ENCODE measurements at places on chromosomes 1 and 21.

GRCh38 chr1:11283151-11283550 lies 10.2 kb downstream of the UBIAD1 start:
- no peak for DNase-seq

- DNase-seq, result no peak
Observed at GRCh38 chr1:245301921-245302320, 147.1 kb downstream of the KIF26B start.

DNA sequence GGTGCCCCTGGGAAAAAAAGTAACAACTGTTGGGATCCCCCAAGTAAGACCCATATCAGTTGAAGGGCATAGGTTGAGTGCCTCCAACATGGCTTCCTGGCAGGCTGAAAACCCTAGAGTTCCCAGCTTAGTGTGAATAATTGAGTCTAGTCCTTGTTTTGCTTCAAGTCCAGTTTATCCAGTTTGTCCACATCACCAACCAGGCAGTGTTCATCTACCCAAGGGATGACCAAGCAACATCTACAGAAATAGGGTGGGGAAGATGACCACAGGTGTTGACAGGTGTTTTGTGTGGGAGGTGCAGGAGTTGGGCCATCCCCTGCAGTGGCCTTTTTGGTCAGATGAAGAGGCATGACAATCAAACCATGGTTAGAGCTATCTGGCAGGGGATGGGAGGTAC lies 54.3 kb upstream of the ERO1B start:
- DNase-seq, result no peak

DNA sequence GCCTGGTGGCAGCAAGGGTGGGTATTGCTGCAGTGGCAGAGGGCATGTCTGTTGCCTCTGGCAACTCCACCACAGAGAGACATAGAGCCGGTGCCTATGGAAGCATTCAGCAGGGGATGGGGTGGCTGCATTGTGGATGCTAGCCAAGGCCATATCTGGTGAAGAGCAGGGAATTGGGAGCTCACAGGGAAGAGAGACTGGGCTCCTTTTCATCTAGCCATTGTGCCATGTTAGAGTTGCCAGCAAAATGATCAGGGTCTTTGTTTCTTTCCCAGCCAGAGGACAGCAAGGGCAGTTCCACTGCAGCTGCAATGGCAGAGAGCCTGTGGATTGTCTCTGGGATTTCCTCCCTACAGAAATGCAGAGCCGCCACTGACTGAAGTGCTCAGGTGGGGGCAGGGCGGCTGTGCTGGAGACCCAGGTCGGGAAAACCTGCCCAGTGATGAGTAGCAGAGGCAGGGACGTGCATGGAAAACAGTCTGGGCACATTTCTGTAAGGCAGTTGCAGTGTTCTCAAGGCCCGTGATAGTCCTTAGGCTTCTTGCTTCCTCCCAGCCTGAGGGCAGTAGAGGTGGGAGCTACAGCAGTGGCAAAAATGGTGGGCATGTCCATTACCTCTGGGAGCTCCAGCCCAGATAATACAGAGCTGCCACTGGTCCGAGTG lies 40.2 kb upstream of the CYP4X1 start:
- DNase-seq, result no peak

GRCh38 chr1:181514298-181515290 lies 31.3 kb downstream of the CACNA1E start:
- no peak for DNase-seq

DNA sequence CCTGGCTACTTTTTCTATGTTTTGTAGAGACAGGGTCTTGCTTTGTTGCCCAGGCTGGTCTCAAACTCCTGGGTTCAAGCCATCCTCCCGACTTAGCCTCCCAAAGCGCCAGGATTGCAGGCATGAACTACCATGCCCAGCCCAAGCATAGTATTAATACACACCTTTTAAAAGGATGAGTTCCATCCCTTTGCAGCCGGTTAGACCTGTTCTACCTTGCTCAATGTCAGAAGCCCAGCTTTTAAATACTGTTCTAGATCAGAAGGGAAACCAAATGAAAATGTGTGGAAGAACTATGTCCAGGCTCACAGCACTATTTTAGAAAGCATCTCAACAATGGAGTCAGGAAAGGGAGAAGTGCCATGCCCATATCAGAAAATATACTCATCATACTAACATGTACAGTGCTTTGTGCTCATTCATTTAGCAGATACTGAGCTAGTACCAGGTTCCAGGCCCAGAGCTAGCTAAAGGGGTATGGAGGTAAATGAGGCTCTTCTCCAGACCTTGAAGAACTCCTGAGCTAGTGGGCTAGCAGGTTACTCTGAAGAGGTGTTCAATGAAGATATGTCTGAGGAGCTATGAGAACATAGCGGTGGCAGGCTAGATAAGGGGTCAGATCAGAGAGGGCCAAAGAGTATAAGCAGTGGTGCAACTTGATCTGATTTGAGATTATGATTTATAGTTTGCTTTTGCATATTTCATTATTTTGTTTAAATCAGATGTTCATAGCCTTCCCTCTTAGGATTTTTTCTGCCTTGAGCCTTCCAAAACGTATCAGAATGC lies 78.2 kb downstream of the RNF220 start:
- no peak for DNase-seq

- DNase-seq, result no peak
Observed at GRCh38 chr21:28705616-28706015, 287.1 kb downstream of the LTN1 start.

GRCh38 chr1:76951153-76951552 lies 83.9 kb downstream of the ST6GALNAC5 start:
- DNase-seq, result no peak

DNA sequence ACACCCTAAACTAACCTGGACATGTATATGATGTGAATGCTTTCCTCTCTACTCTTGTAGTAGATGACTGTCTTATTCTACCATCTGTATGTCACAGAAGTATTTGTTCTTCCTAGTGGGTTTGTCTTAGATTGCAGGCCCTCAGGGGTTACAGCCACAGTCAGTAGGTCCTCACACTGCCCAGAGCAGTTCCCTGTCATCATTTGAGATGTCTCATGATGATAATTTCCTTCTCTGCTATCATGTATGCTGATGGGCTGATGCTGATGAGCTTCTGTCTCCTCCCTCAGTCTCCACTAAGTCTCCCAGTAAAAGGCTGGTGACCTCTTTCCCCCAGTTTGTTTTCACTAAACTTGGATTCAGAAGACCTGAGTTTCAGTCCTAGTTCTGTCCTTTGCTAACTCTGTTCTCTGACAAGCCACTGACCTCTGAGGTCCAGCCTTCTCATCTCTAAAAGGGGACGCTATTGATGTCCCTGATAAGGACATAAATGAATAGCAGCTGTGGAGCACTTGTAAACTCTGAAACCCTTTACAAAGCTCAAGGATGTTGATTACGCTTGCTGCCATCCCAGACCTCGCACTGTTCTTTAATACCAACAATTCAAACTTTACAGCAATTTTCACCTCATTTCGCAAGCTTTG lies 3.1 kb upstream of the ETV3 start:
- no peak for DNase-seq

DNA sequence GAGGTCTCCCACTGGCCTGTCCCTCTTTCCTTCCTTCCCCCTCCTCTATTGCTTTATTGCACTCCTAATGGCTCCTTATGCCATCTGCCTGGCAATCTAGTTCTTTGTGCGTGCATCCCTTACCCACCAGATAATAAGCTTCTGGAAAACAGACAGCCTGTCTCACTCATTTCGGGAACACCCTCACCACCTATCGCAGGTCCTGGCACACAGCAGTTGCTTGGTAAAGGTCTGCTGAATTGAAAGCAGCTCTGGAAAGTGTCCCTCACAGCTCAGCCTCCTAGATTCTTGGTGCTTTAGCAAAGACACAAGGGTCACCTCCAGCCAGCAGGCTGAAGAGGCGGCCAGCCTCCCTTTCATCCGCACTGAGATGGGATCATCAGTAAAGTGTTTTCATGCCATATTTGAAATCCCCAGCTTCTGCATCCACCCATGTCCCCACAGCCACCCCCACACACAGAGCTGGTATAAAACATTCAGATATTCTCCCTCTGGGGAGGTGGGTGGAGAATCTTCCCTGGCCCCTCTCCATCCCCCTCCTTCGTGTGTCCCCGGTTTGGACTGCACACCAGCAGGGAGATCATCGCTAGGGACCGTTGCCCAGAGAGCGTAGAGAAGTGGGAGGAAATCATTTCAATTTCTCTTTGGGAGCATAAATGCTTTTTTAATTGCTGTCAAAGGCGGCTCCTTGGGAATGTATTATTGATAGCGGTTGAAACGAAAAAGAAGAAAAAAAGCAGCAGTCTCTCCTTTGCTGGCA lies 29.1 kb upstream of the ATP2B4 start:
- DNase-seq, result no peak

DNA sequence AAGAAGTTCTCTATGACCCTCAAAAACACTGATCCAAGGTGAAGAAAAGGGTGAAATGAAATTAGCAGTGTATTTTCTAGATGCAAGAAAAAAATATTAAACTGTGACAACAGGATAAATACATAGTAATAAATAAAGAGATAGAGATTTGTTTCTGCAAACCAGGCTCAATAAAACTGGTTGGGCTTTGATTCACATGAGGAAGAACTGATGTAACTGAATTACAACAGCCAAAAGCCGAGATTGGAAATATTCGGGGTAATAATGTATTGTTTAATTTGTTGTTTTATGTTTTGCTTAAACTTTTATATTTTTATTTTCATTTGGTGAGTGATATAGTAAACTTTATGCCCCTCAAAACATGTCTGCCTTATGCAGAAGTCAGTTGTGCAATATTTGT lies 285.0 kb downstream of the BRINP3 start:
- DNase-seq, result no peak

DNA sequence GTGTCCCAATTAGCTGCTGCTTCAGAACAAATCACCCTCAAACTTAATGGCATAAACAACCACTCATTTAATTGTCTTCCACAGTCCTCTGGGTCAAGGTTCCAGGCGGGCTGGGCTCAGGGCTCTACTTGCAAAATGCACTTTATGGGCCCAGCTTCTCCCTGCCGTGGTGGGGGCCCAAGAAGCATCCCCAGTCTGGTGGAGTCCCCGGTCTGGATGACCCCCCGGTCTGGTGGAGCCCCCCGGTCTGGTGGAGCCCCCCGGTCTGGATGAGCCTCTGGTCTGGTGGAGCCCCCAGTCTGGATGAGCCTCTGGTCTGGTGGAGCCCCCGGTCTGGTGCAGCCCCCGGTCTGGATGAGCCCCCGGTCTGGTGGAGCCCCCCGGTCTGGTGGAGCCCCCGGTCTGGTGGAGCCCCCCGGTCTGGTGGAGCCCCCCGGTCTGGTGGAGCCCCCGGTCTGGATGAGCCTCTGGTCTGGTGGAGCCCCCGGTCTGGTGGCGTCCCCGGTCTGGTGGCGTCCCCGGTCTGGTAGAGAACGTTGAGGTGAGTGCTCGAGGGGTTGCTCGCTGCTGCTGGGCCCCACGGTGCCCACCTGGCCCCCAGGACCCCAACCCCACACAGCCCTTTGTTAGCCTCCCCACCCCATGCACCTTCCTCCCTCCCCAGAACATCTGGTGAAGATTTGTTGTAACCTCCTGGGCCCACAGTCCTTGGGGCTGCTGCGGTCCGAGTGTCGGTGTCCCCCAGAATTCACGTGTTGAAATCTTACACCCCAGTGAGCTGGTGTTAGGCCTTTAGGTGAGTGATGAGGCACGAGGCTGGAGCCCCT lies 33.8 kb downstream of the POFUT2 start:
- no peak for DNase-seq

- no peak for DNase-seq
Observed at GRCh38 chr1:203769505-203770343, 4.7 kb downstream of the LAX1 start.

DNA sequence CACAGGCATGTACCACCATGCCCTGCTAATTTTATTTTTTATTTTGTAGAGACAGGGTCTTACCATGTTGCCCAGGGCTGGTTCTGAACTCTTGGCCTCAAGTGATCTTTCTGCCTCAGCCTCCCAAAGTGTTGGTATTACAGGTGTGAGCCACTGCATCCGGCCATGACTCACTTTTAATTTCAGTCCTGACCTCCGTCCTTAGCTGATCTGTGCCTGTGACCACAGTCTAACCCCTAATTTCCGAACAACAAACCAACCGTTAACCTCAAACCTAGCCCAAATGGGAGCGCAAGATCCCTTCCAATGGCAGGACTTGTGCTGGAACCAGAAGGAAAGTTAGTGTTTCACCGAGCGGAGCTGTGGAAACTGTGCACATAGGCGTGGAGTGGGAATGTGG lies 29.3 kb upstream of the MAN1C1 start:
- no peak for DNase-seq

DNA sequence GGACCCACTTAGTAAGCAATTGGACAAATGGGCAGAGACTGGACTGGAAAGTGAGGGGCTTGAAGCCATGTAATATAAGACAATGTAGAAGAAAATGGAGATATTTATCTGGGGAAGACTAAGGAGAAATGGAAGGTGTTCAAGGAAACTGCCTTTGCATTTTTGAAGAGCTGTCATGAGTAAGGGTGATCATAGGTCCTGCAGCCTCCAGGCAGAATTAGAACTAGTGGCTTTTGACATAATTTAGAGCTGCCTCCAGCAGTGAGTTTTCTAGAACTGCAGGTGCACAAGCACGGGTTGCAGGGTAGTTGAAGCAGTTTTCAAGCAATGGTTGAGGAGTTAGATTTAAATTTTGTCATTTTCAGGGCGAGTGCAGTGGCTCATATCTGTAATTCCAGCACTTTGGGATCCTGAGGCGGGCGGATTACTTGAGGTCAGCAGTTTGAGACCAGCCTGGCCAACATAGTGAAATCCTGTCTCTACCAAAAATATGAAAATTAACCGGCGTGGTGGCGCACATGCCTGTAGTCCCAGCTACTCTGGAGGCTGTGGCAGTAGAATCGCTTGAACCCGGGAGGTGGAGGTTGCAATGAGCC lies 3.7 kb upstream of the CDC14A start:
- DNase-seq, result no peak

GRCh38 chr1:39501666-39502065 lies 10.2 kb downstream of the BMP8A start:
- DNase-seq, result no peak

GRCh38 chr1:82377201-82377884 lies 576.6 kb downstream of the ADGRL2 start:
- DNase-seq, result no peak

- DNase-seq, result no peak
Observed at GRCh38 chr1:6948416-6948815, 163.2 kb downstream of the CAMTA1 start.

- no peak for DNase-seq
Observed at GRCh38 chr1:150808121-150808520, at the start of gene CTSK. CTSK (minus strand) TSS chr1:150808260; CDS start chr1:150806805, 1,455 bp downstream.

DNA sequence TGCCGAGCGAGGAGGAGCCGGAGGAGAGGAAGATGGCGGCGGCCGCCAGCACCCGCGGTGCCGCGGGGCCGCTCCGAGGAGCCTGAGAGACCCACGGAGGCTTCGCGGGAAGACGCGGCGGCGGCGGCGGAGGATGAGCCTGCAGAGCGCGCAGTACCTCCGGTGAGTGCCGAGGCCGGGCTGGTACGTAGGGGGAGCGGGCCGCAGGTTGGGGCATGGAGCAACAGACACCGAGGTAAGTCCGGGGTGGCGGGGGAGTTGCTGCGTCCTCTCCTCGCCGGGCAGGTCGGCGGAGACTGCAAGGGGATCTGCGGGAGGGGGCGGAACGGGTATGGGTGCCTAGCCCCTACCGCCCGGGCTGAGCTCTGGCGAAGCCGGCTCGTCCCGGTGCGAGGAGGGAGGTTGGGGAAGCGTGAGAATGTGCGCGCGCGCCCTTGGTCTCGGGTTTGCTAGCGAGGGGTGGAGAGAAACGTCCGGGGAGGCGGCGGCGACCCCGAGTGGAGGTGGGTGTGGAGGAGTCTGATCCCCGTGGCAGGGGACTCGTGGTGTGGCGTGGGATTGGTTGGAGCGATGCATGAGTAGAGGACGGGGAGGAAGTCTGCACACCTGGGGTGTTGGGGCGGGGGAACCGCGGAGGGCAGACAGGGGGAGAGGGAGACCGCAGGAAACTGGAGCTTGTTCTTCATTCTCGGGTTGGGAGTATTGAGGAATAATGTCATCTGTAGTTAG lies at the start of gene SMG7:
Gene SMG7 (plus strand): TSS at position 12 of the 729 bp plus-strand sequence. CDS start 122 bp downstream, at position 134.
- no peak for DNase-seq

- no peak for DNase-seq
Observed at GRCh38 chr1:69506721-69507120, 61.0 kb upstream of the LRRC7 start.
